ENCODE measurements at places on chromosomes 7 and 10.

GRCh38 chr7:111735661-111736551 lies 173.6 kb upstream of the IMMP2L start:
- DNase-seq = peak; percentile 12

- DNase-seq = no peak
These were observed 193.4 kb upstream of the ZMIZ1 start for GRCh38 chr10:78875331-78875877.

GRCh38 chr10:124306922-124307371 lies 111.8 kb downstream of the OAT start:
- DNase-seq = no peak

DNA sequence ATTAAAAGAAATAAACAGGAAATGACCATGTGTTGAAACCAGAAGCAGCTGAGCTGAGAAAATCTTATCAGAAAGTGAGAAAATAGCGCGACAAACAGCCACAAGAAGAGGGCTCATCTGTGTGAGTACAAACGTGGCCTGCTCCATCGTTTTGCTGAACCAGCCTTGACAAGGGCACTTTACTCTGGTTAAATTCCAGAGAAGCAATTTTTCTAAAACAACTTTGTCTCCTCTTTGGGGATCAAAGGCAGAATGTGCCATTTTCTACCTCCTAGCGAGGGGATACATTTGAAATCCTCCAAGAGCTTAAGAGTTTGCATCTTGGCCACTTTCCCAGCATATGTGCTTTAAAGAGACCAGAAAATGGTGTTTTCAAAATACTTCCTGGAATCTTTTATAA lies 51.3 kb upstream of the VIPR2 start:
- no peak for DNase-seq

Data from activated CD4-positive, alpha-beta T cell treated with anti-CD3 and anti-CD28 coated beads for 24 hours (primary cell).